GF-D8 (cell line): ENCODE measurements at places on chromosomes 11 and 22.

DNA sequence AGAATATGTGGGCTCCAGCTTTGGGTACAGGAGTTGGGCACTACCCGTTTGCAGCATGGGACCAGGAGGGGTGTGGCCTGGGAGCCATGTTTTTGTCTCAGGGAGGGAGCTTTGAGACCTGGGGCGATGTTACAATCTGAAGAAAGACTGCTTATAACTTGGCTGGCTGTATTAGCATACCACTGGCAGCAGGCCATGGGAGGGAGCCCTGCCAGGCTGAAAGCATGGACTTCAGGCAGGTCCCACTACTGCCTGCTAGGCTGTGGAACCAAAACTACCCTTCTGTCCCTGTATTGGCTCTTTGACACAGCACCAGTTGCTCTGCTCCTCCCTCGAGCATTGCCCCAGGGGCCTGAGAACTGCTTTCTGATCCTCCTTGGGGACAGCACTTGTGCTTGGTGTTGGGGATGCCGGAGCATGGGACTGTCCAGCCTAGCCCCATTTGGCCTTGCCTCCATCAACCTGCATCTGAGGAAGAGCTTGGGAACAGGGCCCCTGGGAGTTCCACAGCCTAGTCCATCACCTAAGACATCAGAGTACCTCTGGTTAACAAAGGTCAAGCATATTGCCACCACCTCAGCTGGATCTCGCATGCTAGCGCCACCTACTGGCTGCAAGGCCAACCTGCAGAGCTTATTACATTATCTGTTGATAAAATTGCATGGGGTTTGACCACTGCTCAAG lies 217.4 kb downstream of the SBF2 start:
- DNase-seq, result no peak

DNA sequence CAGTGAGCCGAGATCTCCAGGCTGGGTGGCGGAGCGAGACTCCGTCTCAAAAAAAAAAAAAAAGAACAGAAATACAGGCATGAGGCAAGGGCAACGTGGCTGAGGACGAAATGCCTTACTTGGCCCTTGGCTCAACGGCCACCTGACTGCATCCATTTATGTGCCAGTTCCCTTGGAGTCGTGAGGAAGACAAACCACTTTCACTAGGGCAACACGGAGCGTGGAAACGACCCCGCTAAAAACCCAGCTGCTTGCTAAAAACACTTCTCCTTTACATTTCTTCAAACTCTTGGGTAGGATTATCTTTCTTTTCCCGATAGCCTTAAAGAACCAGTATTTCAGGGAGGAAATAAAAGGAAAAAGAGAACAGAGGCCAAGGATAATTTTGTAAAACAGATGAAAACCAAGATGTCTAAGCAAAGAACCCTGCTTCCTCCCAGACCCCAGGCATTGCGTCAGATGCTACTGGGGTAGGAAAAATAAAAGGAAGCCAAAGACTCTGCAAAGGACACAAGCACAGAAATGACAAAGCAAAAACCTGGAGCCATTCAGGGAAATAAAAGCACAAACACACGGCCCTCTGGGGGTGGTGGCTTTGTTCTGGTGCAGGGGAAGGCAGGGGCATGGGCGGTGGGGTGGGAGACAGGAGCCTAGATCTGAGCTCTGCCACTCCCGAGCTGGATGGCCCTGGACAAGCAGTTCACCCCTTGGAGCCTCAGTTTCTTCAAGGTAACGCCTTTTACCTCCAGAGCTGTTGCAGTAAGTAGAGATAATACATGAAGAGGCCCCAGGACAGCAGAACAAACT lies 37.0 kb downstream of the PC start:
- peak; percentile 32 for DNase-seq

- no peak for DNase-seq
Measured at GRCh38 chr11:127926721-127927120, 660.6 kb downstream of the ETS1 start.

GRCh38 chr22:28222052-28222451 lies 303.0 kb upstream of the PITPNB start:
- no peak for DNase-seq

GRCh38 chr11:88204353-88204752 lies 29.1 kb upstream of the RAB38 start:
- DNase-seq, result no peak

DNA sequence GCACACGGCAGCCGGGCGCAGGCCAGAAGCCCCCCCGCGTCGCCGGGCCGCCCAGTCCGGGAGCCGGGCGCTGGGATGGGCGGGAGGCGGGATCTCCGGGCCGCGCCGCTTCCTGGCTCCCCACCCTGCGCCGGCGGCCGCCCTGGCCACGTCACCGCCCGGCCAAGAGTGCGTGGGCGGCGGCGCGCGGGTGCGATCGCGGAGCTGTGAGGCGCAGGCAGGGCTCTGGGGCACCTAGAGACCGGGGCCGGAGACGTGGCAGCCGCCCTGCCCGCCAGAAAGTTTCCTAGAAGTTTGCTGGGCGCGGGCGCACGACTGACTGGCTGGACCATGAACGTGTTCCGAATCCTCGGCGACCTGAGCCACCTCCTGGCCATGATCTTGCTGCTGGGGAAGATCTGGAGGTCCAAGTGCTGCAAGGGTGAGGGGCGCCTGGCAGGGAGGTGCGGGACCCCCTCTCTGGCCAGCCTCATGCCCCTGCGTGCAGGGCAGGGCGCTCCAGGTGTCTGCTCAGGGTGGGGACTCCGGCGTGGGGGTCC lies at the start of gene KDELR3:
Gene KDELR3 (plus strand): TSS at position 193 of the 539 bp plus-strand sequence. CDS start 138 bp downstream, at position 331.
- DNase-seq, result no peak

DNA sequence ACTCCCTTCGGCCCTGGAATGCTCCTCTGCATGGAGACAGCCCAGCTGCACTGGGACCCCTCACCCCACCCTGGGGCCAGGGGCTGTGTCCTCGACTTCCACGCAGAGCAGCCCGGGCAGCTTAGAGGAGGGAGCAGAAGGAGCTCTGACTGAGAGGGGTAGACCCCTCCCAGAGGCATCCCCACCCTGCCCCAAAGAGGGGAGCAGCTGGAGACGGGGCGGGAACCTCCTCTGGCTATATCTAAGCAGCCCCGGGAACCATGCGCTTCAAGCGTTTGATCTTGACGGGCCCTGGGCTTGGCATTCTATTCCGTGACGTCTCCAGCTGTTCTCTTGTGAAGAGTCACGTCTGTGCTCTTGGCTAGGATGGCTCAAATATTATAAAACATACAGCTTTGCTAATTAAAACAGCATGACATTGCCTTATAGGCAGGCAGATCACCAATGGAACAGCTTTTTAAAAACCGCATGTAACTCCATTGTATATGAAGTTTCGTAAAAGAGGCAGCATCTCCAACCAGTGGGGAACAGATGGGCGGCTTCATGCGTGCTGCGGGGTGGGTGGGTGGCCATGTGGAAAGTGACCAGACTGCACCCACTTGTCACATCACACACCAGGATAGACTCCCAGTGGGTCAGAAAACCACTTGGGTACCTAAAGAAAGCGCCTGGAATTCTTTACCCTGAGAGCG lies 7.7 kb downstream of the KCNQ1 start:
- DNase-seq, result no peak

DNA sequence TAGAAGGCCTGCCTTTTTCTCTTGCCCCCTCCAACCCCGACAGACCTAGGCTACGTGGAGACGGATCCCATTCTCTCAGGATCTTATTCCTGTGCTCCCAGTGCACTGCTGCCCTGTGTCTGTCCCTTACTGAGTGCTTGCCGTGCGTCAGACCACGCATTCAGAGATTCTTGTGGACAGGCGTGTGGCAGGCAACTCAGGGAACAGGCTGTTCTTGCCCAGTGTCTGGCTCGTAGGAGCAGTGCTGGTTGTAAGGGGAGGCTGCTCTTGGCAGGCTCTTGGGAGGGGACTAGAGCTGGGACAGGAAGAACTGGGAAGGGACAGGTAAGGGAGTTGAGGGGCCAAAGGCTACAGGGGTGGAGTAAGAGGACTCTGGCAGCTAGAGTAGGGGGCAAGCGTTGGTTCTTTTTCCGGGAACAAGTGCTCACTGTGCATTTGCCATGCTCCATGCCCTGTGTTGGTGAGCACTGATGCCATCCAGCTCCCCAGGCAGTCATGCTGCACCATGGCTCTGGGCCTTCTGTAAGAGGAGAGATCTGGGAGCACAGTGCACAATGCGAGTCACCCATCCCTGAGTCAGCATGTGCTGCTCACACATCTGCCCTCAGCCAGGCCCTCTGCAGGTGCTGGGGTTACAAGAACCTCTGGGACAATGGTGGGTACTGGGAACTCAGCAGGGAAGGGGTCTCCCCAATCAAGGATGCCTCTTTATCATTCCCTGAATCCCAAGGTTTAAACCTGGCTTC lies 119.1 kb downstream of the TBC1D22A start:
- DNase-seq, result no peak

DNA sequence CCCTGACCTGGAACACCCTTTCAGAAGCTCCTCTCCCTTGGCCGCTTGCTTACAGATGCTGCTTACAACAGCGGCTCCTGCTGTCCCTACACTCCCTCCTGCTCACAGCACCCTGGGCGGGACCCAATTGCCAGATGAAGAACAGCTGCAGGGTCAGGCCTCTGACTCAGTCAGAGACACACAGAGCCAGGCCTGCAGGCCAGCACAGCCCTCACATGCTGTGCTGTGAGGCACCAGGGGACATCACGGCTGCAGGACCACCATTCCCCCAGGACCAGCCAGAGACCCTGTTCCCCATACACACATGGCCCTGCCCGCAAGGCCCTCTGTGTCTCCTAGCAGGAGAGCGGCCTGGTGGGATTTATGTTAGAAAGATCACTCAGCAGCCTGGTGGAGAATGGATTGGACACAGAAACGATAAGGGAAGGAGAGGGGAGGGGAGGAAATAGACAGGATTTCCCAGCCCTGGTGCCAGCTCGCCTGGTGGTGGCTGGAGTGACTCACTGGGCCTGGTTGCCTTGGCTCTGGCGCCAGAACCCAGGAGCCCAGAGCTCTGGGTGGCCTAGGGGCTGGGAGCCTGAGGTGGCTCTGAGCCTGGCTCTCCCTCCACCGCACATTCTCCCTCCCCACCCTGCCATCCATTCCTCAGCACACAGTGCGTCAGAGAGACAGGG lies 6.7 kb downstream of the CAPN5 start:
- no peak for DNase-seq

GRCh38 chr11:7906481-7906880 lies 24.6 kb downstream of the OR10A6 start:
- no peak for DNase-seq

GRCh38 chr11:60767388-60767811 lies 10.7 kb downstream of the MS4A15 start:
- no peak for DNase-seq

GRCh38 chr11:45051621-45052020 lies 94.8 kb upstream of the PRDM11 start:
- DNase-seq, result no peak

DNA sequence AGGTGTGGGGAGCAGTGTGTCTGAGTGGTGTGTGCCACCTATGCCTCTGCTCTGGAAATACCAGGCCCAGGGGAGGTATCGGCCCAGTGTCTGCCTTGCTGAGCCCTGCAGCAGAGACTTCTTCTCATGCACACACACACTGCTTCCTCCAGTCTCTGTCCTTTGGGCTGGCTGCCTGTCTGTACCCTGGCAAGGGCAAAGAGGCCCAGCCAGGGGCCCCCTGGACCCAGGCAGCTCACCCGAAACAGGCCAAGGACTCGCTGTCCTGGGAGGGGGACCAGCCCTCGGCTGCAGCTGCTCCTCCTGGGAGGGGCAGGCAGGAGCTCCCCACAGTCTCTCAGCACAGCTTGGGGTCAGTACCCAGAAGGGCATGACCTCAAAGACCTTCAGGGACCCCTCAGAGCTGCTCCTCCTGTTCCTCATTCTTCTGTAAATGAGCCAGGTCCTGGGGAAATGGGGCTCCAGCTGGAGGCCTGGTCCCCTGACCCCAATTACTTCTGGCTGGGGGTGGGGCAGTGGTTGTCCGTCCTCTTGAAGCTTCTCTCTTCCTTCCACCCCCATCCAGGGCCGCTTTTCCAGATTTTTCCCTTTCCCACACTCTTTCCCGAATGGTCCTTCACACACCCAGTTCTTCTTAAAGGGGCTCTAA lies 24.5 kb upstream of the ALX4 start:
- no peak for DNase-seq

GRCh38 chr11:46554213-46555147 lies 39.3 kb downstream of the AMBRA1 start:
- peak; percentile 57 for DNase-seq

DNA sequence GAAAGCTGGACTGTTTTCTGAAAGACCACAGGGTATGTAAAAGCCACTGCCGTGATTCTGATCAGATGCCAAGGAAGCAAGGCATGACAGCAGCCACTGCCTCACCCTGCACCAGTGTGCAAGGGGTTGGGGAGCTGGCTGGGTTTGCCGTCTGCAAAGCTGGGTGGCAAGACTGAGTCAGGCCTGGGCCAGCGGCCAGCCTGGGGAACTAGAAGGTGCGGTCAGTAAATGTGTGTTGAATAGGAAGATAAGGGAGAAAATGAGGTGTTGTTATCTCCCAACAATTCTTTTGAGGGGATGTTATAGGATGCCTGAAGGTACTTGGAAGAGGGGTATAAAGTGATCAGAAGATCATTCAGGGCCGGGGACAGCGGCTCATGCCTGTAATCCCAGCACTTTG lies 8.0 kb downstream of the VSTM5 start:
- no peak for DNase-seq

- no peak for DNase-seq
Measured at GRCh38 chr11:46100670-46101069, 20.6 kb downstream of the PHF21A start.

GRCh38 chr11:14645985-14646900 lies 2.6 kb downstream of the PDE3B start:
- peak; percentile 10 for DNase-seq

- no peak for DNase-seq
Measured at GRCh38 chr11:73141031-73141308, 1.1 kb downstream of the FCHSD2 start.

DNA sequence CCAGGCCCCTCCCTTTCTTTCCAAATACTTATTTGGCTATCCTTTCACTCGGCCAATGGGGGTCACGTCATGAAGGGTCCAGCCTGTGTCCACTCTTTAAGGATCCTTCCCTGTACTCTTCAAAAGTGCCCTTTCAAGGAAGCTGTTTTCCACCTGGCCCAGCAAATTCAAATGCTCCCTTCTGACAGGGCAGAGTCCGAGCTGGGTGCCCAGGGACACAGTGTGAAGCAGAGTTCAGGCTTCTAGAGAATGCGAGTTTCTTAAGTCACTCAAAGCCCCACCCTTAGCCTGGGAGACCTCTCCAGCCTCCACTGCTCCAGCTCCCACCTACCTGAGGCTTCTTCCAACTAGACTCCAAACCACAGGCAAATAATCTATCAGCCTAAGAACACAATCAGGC lies 5.5 kb upstream of the APOA1 start:
- DNase-seq, result no peak

DNA sequence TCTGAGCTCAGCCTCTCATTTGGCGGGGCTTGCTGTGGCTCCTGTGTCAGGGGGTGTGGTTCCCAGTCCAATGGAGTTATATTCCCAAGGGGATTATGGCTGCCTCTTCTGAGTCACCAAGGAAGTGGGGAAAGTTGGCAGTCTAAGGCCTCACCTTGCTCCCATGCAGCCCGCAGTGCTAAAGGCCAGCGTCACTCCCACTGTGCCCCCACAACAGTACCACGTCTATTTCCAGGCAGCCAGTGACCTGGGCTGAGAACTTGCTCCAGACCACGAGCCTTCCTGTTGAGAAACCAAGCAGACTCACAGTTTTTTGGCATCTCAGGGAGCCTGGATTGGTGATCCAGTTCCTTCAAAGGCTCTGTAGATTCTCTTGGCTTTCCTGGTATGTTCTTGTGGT lies 45.6 kb downstream of the OR2AT4 start:
- DNase-seq, result no peak

- no peak for DNase-seq
Measured at GRCh38 chr11:113668255-113668654, 37.9 kb downstream of the TMPRSS5 start.
